Osteocyte (in vitro differentiated cells): ENCODE measurements at places on chromosomes 1 and 21.

DNA sequence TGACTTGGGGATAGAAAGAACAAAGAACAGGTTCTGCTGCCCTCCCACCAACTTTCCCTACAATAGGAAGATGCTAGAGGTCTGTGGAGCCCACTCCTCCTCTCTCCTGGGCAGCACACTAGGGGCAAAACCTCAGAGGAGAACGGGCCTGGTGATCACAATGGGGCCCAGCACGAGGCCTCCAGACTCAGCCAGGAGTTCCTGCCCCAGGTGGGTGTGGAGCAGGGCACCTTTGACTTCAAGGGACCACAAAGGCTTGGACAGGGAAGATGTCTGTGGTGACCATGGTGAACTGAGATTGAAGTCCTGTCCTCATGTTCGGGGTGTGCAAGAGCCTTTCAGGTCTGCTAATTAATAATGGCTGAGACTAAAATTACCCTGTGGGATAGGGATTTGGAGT is 88.8 kb downstream of the LAMC2 start:
- no peak for DNase-seq
- H3K4me1 ChIP-seq: peaks cover 71% of the 10 kb centered on the region
- H3K36me3 ChIP-seq: no peaks in the 10 kb centered on the region

- no peaks in the 10 kb centered on the region for H3K36me3 ChIP-seq
- peaks cover 2% of the 10 kb centered on the region for H3K4me1 ChIP-seq
- no peak overlapping the region for H3K4me3 ChIP-seq
- no peak overlapping the region for H3K27ac ChIP-seq
- DNase-seq: no peak
Measured at GRCh38 chr1:108512239-108513043, 47.5 kb upstream of the EEIG2 start.

DNA sequence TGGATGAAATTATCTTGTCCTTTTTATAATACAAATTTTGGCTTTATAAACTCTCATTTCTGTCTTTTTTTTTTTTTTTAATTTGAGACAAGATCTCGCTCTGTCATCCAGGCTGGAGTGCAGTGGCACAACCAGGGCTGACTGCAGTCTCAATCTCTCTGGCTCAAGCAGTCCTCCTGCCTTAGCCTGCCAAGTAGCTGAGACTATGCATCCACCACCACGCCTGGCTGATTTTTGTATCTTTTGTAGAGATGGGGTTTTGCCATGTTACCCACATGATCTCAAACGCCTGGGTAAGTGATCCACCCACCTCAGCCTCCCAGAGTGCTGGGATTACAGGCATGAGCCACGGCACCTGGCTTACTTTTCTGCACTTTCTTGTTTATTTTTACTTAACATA is 7.5 kb downstream of the TOR1AIP1 start:
- H3K27ac ChIP-seq: no peak overlapping the region
- H3K4me1 ChIP-seq: peaks cover 6% of the 10 kb centered on the region
- no peaks in the 10 kb centered on the region for H3K27me3 ChIP-seq
- H3K36me3 ChIP-seq: peaks cover 29% of the 10 kb centered on the region

- H3K4me3 ChIP-seq: peak overlapping the region; percentile 41
- peaks cover 70% of the 10 kb centered on the region for H3K4me1 ChIP-seq
- no peaks in the 10 kb centered on the region for H3K27me3 ChIP-seq
- H3K27ac ChIP-seq: peak overlapping the region; percentile 83
- no peak for DNase-seq
Measured at GRCh38 chr1:159916242-159917051, 8.9 kb downstream of the TAGLN2 start.

- H3K4me1 ChIP-seq: peaks cover 2% of the 10 kb centered on the region
- H3K4me3 ChIP-seq: no peak overlapping the region
- no peak overlapping the region for H3K27ac ChIP-seq
Measured at GRCh38 chr1:160309571-160309970, 24.6 kb upstream of the PEX19 start.

GRCh38 chr1:248894837-248895236 is 11.2 kb upstream of the PGBD2 start:
- no peaks in the 10 kb centered on the region for H3K36me3 ChIP-seq
- H3K27ac ChIP-seq: no peak overlapping the region
- H3K4me1 ChIP-seq: no peaks in the 10 kb centered on the region

GRCh38 chr1:46153732-46154131 is 21.2 kb upstream of the TSPAN1 start:
- H3K4me1 ChIP-seq: peaks cover 6% of the 10 kb centered on the region
- no peak overlapping the region for H3K4me3 ChIP-seq
- no peaks in the 10 kb centered on the region for H3K27me3 ChIP-seq
- no peak overlapping the region for H3K27ac ChIP-seq
- DNase-seq: no peak

DNA sequence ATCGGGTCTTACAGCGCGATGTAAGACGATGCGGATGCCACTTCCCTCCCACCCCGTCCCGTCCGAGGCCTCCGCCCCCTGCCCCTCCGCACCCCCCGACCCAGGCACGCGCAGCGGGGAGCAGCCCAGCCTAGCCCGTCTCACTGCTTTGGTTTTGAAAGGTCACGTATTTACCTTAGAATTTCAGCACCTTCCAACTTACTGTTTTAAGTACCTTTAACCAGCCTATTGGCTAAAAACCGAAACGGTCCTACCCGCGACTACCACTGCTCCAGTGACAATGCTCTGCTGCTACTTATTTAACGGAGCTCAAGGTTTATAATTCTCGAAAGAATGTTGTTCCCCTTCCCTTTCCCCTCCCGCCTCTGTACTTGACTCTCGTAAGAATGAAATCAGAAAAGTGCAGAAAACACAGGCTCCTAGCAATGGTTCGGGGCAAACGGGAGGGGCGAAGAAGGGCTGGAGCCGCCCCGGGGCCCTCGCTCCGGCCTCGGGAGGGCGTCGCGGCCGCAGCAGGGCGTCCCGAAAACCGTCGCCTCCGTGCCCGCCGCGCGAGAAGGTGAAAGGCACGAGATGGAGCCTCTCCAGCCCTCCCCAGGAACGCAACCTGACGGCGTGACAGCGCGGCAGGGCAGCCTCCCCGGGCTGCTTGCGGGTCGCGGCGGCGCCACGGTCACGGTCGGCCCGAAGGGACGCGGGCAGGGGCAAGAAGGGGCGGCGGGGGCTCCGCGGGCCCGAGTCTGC is 667 bp downstream of the TMEM50B start:
- H3K27me3 ChIP-seq: no peaks in the 10 kb centered on the region
- DNase-seq: peak; percentile 87
- peaks cover 14% of the 10 kb centered on the region for H3K4me1 ChIP-seq
- H3K27ac ChIP-seq: peak overlapping the region; percentile 77
- peak overlapping the region; percentile 79 for H3K4me3 ChIP-seq

DNA sequence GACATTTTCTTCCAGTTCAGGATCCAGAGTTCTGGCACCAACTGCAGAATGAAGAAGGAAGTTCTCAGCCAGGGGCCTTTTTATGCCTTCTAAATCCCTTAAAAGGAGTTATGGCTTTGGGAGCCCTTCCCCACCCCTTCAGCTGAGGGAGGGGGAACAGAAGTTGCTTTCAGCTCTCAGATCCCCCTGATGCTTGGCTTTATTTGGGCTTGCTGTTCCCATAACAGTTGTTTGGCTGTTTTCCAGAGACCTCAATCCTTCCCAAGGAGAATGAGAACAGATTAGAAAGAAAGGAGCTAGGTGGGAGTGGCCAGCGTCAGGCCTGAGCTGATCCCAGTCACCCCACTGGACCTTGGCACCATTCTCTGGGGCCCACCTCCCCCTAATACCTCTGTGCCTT is at the start of gene RPE65:
TSS of gene RPE65 (minus strand) at position 54 of the 400 bp plus-strand sequence. CDS start at position 5, 49 bp downstream.
- H3K27me3 ChIP-seq: peaks cover 3% of the 10 kb centered on the region
- no peak for DNase-seq
- no peak within 1 kb of the TSS for H3K27ac ChIP-seq
- no peak within 1 kb of the TSS for H3K4me3 ChIP-seq
- peaks cover 12% of the 10 kb centered on the region for H3K4me1 ChIP-seq
- H3K36me3 ChIP-seq: no peaks in the 10 kb centered on the region

DNA sequence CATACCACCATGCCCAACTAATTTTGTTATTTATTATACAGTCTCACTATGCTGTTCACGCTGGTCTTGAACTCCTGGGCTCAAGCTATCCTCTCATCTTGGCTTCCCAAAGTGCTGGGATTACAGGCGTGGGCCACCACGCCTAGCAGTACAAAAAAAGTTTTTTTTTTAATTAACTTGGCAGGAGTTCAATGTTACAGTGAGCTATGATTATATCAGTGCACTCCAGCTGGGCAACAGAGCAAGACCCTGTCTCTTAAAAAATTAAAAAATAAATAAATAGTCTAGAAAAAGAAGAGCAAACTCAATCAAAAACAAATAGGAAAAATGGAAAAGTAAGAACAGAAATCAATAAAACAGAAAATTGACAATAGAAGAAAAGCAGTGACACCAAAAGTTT is 25.7 kb downstream of the TMEM69 start:
- DNase-seq: no peak
- H3K4me3 ChIP-seq: no peak overlapping the region
- H3K27me3 ChIP-seq: no peaks in the 10 kb centered on the region
- H3K36me3 ChIP-seq: peaks cover 36% of the 10 kb centered on the region
- peaks cover 7% of the 10 kb centered on the region for H3K4me1 ChIP-seq
- H3K27ac ChIP-seq: no peak overlapping the region
